ENCODE measurements at places on chromosomes 1 and 21. TPM values are rescaled to one million over a fixed set of nuclear protein-coding genes. Genes with fewer than 3 reads are reported as not detected.

The IGSF3 gene
- 2.8 TPM for total RNA-seq

The NUF2 gene
- 1.8 TPM for total RNA-seq

The ELAPOR1 gene
- 0.29 TPM for total RNA-seq

The PINK1 gene
- 57.2 TPM for total RNA-seq

The VCAM1 gene
- total RNA-seq = 61.9 TPM

The ADGRL2 gene
- 166 TPM for total RNA-seq

The CHI3L2 gene
- not detected for total RNA-seq

The GPR61 gene
- total RNA-seq = not detected

The PTCH2 gene
- total RNA-seq = 0.19 TPM

GRCh38 chr1:1213345-1214265 is at the start of gene TNFRSF4:
TNFRSF4 (minus strand) TSS chr1:1214153; CDS start chr1:1214127, 26 bp downstream.
- DNase-seq = no peak

GRCh38 chr1:12518931-12519692 is 98.9 kb downstream of the DHRS3 start:
- DNase-seq = no peak

DNA sequence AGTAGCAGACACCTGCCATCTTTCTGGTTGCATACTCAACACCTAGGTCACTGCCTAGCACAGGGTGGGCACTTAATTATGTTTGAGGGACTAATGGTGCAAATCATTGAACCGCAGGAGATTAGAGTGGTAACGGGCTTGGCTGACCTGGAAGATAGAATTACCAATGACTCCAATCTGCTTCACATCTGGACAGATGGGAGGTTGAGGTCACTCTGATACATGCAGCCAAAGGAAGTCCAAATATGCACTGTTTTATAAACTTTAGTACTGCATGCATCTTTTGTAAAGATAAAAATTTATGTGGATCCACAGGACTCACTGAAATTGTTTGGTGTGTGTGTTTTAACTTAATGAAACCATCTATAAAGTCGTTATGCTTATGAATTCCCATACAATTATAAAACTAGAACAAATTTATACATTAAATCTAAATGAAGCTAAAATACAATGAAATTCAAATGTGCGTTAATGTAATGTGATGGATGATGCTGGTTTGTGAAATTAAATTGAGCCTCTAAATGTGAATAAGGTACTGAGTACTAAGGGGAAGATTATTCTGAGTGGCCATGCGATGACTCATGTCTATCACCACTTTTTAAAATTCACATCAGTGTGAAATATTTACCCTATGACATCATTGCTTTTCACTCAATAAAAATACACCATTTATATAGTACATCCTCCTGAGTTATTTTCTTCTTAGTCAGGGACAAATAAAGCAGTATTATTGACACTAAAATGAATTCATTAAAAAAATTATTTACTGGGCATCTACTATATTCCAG is 224.7 kb upstream of the FAM78B start:
- DNase-seq = no peak

GRCh38 chr1:216750031-216750627 is 26.9 kb upstream of the ESRRG start:
- no peak for DNase-seq

GRCh38 chr1:169364948-169365347 is 2.6 kb downstream of the NME7 start:
- DNase-seq = no peak

DNA sequence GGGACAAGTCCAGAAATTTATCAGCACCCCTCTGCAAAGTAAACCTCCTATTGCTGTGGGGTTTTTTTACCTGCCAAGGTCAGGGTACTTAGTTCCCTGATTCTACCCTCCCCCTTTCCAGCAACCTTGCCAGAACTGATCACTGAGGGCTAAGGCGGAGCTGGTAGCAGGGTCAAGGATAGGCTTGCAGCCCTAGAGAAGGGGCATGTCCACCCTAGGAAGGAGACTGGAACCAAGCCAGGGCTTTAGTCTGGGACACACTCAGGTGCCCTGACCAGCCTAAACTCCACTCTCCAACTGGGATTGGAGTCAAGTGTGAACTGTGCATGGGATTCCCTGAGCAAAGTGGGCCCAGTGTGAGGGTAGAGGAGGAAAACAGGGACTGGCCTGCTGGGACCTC is 6.5 kb upstream of the SLC26A9 start:
- no peak for DNase-seq

DNA sequence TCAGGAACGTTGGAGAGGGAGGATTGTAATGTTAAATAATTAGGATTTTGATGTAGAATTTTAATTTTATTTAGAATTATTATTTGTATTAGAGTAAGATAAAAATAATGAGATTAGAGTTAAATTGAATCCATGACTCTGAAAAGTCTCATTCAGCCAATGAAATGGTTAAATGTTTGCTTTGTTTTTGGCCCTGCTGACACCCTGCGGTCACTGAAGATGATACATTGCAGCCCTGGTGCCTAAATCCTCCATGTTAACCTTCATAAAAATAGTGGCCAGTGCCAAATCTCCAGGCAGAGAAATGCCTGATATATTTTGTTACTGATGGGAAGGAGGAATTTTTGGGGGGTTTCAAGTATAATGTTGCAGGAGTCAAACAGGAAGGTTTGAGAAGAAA is 27.3 kb upstream of the RLF start:
- no peak for DNase-seq

DNA sequence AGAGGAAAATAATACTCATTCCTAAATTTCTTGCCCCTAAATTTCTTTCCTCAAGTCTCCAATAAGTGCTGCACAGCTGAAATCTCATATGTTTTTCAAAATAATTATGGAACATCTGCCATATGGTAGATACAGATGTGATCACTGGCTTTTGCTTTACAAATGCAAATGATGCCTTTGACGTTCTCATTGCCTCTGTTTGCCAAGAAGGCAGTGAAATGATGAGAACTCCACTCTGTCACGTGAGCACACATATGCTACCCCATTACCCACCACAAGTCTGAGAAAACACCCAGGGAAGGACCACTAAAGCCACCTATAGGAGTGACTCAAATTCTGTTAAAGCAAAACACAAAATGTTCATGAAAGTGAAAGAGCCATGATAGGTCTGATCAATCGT is 43.9 kb downstream of the DSCAM start:
- no peak for DNase-seq

GRCh38 chr1:178101266-178101630 is 7.3 kb downstream of the RASAL2 start:
- DNase-seq = no peak

DNA sequence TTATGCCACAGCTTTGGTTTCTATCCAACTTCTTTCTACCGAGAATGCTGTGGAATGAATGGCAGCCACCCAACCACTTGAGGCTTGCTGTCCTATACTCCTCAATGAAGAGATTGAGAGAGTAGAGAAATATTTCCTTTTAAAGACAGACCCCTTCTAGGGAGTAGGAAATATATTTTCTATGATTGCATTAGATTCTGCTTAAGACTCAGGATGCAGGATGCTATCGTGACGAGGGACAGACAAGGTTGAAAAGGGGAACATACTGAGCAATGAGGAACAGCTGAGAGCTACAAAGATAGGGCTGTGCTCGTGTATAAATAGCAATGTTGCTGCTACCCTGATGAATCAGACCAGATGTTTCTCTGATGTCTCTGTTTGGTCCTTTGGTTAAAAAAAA is 7.1 kb upstream of the RASAL2 start:
- DNase-seq = no peak

DNA sequence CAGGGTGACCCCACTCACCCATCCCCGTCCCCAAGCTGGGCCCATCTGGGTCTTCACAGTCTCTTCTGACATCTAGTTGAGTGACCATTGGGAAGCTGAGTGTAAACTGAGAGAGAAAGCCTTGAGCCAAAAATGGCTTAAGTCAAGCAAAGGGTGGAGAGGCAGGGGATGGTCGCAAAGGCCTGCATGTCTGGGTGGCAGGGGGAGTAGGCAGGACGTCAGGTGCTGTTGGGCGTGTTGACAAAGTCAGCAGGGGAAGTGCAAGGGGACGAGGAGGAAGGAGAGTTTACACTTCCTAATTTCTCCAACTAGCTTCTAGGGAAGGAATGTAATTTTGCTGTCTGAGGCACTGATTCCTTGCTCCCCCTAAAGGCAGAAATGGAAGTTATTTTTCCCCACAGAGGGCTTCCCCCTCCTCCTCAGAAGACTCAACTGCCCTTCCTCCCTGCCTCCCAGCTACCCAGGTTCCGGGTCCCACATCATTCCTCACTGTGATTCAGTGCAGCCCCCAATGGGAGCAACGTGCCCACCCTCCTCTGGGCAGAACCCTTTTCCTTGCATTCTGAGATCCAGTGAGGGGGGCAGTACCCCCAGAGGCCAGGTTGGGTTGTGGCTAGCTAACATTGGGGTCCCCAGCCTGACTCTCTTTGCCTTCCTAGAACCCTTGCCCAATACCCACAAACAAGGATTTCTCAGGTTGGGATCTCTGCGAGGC is 1.2 kb upstream of the ADORA1 start:
- no peak for DNase-seq

GRCh38 chr1:245390975-245391374 is 236.2 kb downstream of the KIF26B start:
- DNase-seq = no peak

DNA sequence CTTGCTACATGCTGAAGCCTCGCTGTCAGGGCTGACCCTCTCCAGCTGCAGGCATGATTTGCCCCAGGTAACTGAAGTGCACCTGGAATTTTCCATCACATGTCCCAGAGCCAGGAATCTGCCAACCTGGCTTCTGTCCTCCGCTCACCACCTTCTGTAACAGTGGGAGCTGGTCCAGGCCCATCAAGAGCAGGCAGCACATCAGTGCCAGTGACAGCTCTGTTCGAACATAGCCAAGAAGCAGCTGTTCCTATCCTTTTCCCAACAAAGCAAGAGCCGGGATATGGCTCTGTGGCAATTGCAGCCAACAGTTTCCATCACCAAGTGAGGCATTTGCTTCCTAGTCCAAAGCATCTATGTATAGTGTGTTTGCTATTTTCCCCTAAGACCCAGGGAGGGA is 42.2 kb upstream of the KANK4 start:
- no peak for DNase-seq

- no peak for DNase-seq
Measured at GRCh38 chr1:8419172-8419571, 101.3 kb downstream of the SLC45A1 start.

GRCh38 chr1:232810856-232811255 is 5.6 kb downstream of the MAP10 start:
- DNase-seq = no peak

- DNase-seq = no peak
Measured at GRCh38 chr1:224860488-224861338, 68.8 kb upstream of the DNAH14 start.

DNA sequence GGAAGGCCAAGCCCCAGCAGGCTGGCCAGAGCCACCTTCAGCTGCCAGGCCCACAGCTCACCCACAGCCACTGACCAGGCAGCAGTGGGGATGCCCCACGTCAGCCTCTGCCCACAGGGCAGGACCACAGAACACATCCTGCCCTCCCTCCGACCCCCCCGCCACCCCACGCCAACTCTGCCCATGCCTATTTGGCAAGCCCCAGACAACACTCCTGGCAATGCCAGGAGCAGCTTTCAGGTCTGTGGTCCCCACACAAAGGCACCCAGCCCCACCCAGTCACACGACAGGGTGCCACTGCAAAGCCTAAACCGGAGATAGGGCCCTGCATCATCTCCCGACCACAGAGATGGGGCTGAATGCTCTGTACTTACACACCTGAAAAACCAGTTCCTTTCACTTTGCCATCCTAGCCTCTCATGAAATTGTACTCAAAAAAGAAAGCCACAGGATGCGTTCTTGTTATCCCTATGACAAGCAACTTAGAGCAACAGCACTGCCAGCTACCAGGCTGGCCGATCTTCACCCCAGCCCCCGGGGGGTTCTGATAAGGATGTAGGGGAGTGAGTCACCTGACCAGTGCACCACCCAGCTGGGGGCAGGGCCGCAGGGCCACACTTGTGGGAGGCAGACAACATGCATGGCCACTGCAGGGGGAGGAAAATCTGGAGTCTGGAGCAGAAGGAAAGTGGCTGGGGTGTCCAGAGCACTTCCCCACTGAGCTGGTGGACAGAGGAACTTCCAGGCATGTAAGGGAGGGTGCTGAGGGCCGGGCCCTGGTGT is 36.2 kb downstream of the UBE2G2 start:
- no peak for DNase-seq

DNA sequence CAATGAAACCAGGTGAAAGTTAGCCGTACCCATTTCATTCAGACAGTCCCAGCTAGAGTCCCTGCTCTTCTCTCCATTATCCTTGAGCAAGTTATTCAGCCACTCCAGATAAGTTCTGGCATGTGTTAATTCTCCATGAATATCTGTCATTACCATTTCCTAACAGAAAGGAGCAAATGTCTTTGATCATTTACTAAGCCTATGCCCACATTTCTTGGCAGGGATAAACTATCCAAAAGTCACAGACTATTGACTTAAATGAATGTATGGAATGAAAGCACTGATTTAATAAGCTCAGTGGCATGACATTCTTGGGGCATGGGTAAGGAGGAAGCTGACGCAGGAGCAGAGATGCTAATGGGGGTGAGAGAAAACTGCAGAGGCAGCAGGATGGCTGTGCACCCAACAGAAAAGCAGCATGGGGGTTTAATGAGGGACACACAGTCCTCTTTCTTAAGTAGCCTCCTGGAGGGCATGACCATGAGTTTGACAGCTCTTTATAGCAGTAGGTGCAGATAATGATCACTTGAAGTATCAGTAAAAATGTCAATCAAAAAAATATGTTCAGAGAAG is 17.6 kb upstream of the DHCR24 start:
- no peak for DNase-seq

DNA sequence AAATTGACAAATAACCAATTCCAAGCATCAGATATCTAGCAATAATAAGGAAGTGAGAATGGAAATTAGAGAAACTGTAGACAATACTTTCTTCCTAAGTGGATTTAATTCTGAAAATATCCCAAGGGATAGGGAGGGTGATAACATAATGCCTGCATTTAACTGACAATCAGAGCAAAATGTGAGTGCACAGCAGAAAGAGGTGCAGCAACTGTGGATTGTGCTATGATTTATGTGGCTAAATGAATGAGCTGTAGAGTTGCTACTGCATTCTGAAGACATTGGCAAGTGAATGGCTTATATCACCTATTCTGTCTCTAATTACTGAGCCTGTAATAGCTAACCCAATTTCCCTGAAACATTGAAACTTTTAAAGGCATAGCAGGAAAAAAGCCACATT is 39.0 kb downstream of the OLFM3 start:
- no peak for DNase-seq

GRCh38 chr1:27496604-27497155 is 6.7 kb upstream of the WASF2 start:
- no peak for DNase-seq

Data from glomerular endothelial cell (primary cell).